ENCODE measurements at places on chromosomes 12 and 14.

DNA sequence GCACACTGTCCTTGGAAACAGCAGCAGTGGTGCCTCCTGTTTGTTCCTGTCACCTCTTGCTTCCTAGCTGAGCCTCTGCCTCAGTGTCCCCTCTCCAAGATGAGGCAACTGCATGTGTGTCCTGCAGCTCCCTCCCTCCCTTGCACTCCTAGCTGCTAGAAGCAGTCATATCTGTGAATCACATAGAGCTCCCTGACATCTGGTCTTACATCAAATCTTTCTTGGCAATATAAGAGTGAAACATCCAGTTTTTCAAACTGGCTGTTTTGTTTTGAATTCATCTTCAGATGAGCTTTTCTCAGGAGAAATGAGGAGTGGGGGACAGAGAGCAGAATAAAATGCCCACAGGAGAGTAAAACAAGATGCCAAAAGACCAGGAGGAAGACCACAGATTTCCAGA, 103.7 kb downstream of the VCPKMT start:
- peaks cover 3% of the 10 kb centered on the region for H3K4me1 ChIP-seq
- H3K27me3 ChIP-seq: no peaks in the 10 kb centered on the region
- H3K4me3 ChIP-seq: no peak overlapping the region
- H3K36me3 ChIP-seq: no peaks in the 10 kb centered on the region

DNA sequence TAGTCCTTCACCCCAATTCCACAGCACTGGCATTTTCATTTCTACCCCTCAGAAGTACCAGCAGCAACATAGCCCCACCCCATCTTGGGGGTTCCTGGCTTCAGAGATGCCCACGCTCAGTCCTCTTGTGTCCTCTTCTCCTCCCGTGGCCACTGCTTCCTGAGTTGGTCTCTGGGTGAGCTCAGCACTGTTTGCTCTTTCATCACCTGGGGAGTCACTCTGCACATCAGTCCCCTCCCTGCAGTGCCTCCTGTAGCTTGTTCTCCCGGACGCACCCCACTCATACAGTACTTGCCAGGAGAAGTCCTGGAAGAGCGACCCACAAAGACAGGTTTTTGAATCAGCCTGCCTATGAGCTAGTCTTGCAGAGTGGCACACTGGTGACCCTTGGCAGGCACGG, 63.8 kb downstream of the GSC start:
- H3K27ac ChIP-seq: no peak overlapping the region
- no peaks in the 10 kb centered on the region for H3K27me3 ChIP-seq
- no peaks in the 10 kb centered on the region for H3K4me1 ChIP-seq
- H3K4me3 ChIP-seq: no peak overlapping the region

DNA sequence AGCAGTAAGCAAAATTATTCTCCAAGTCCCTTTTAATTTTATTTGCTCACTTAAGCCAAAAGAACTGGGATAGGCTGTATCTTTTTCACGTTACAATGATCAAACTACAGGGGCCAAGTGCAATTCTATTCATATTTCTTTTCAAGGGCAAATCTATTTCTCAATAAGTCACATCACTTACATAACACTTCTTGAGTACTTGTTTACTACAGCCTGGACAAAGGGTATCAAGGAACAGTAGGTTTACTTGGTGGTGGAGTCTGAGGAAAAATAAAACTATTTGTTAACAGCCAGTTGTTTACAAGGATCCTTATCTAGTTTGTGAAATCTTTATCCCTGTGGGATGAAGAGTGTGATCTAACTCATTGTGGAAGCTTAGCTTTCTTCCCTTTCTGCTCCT, 72.1 kb downstream of the PDE3A start:
- DNase-seq: no peak
- no peak overlapping the region for H3K4me3 ChIP-seq
- H3K27me3 ChIP-seq: no peaks in the 10 kb centered on the region
- peaks cover 5% of the 10 kb centered on the region for H3K4me1 ChIP-seq
- no peaks in the 10 kb centered on the region for H3K36me3 ChIP-seq
- H3K27ac ChIP-seq: no peak overlapping the region

DNA sequence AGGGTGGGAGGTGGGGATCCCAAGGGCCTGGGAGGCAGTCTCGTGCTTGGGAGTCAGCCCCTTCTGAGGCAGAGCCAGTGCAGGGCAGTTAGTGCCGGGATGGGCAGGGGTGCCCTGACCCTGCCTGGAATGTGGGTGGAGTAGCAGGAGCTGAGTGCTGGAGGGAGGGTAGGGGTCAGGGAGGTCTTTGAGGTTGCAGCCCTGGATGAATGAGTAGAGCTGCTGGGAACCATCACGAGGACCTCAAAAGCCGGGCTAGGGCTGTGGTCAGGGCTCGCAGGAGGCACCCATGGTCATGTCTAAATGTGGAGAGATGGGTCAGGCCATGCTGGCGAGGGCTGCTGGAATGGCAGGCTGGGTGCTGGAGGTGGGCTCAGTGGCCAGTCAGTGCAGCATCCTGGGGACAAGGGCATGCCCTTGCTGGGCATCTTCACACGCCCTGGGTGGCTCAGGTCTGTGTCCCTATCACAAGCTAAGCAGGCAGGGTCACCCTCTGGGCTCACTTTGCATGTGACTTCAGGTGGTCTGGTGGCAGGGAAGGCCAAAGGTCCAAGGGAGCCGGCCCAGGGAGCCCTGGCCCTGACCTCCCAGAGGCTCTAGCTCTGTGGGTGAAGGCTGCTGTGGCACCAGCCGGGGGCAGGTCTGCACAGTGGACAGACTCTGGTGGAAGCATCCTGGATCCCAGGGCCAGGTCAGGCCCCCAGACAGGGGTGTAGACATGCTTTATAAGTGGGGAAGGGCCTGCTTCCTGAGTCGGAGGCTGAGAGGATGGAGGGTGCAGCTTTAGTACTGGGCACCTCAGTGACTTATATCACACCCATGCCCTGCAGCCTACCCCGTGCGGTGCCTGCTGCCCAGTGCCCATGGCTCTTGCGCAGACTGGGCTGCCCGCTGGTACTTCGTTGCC, 24.5 kb downstream of the PAPLN start:
- H3K4me3 ChIP-seq: no peak overlapping the region
- no peak overlapping the region for H3K27ac ChIP-seq
- H3K4me1 ChIP-seq: no peaks in the 10 kb centered on the region
- H3K27me3 ChIP-seq: no peaks in the 10 kb centered on the region
- DNase-seq: no peak

DNA sequence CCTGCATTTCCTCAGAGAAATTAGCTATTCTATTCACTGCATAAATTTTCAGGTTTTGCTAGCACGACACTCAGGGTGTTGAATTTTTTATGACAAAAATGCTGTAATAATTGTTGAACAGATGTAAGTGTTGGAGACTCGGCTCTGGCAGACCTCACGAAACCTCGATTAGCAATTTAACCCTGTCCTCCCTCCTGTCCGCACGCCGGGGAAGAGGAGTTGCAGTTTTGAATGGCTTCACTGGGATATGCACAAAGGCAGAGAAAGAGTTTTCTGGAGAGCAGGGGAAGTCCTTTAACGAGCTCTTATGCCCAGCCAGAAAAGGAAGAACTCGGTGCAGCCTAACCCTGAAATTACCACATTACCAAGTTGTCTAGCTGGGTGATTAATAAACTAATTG, 661.1 kb downstream of the VRK1 start:
- H3K27ac ChIP-seq: no peak overlapping the region
- H3K4me3 ChIP-seq: no peak overlapping the region
- no peak for DNase-seq
- H3K4me1 ChIP-seq: no peaks in the 10 kb centered on the region
- H3K27me3 ChIP-seq: no peaks in the 10 kb centered on the region
